HT-29 (cell line): ENCODE measurements at places on chromosomes 5 and 9.

DNA sequence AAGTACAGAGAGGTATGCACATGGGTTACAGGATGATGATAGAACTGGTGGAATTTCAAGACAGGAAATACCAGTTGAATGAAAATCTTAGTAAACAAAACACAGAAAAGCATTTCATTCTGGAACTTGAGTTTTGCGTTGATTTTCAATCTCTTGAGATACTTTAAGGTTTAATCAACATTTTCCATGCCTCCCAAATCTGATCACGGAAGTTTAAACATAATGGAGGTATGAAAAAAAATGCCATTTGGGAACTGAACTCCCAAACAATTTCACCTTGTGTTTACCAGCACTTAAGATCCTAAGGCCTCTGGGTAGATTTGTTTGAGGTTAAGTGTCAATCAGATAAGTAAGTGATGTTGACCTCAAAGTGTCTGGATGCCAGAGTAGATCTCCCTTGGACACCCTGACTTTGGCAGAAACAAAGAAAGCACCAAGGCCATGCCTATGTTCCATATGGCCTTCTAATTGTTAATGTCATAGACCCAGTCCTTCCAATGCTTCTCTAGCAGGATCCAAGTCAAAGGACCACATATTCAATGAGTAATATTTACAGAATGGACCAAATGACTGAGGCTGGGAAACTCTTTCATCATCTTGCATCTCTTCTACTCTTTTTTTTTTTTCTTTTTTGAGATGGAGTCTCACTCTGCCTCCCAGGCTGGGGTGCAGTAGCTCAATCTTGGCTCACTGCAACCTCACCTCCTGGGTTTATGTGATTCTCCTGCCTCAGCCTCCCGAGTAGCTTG is 216.9 kb downstream of the ARRDC3 start:
- no peak for DNase-seq

DNA sequence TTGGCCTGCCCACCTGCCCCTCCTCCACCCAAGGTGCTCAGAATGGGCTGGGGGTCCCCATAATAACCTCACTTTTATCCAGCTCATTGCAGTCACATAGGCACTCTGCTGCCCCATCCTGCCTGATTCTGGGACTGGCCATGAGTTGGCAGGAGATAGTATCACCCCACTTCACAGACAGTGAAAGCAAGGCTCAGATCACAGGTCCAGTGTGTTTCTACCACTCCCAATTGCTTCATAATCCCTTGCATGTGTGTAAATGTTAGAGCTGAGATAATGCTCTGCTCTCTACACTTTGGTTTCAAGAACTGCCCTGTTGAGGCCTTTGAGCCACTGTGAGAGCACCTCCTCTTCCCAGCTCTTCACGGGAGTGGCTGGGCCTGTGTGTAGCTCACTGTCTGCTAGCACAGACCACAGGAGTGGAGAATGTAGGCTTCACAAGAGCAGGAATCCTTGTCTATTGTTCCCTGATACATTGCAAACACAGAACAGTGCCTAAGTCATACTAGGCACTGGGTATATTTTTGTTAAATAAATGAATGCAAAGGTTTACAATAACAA is 8.4 kb downstream of the PCYOX1L start:
- no peak for DNase-seq

- peak; percentile 72 for DNase-seq
Observed at GRCh38 chr5:93621327-93621798, 38.3 kb downstream of the NR2F1 start.

DNA sequence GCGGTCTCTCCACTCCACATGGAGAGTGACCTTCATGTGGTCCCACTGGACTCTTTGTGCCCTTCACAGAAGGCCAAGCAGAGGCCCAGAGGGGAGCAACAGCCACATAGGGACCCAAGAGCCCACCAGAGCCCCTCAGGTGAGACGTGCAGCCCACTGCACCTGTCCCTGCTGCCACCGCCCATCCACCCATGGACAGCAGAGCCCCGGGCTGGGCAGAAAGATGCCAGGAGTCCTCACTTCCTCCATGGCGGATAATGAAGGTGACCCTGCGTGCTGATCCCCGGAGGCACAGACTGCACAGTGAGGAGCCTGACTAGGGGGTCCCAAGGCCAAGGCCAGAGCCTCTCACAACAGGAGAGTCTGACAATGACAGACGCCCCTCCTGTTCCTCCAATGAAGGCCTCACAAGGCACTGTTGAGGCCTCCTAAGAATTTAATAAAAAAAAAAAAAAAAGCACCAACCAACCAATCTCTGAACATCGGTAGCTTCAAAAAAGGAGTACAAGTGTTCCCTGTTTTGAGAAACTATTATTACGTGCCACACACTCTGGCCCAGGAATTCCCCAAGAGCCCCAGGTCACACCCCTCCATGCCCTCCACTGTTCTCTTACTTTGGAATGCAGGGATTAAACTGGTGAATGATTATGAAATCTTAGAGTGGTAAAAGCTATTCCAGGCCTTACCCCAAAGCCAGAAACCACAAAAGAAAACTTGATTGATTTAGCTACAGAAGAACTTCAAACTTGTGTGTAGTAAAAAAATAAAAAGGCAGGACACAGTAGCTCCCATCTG is 2.8 kb upstream of the PPP1R26 start:
- DNase-seq = no peak

DNA sequence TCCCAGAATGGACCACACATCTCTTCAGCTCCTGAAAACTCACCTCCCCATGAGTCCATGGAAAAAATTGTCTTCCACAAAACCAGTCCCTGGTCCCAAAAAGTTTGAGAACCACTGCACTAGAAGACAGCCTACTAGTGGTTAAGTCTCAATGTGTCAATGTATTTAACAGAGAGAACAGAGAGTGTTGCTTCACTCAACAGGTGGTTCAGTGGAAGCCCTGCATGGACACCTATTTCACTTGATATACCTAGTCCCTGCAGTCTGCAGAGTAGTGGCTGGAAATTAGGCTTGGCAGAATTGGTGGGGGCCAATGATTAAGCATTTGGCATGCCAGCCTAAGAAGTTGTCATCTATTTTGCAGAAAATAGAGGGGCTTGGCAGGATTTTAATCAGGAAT is 23.0 kb downstream of the IL7R start:
- DNase-seq = no peak

DNA sequence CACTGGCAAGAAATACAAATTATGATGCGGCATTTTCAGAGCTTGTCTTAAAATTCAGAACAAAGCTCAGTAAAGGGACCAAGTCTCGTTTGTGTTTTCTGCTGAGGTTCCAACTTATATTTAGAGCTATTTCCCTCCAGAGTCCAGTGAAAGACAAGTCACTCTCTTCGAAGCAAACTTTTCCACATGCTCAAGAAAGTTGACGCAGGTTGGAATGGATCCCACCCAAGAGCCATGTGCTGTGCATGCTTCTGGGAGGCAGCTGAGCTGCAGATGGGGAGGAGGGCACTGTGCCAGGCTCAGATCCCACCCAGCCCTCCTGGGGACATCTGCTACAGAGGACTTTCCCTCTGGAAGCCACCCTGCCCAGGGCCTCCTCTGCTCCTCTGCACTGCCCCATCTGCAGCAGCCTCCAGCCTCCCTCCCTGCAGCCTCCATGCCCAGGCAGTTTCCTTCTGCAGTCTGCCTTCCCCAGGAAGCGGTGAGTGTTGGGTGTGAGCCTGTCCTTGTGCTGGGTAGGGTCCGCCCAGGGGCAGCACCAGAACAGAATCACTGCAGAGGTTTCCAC is 75.3 kb downstream of the COL23A1 start:
- no peak for DNase-seq

- DNase-seq = no peak
Observed at GRCh38 chr5:131272307-131272706, 8.5 kb downstream of the CDC42SE2 start.

GRCh38 chr5:167503926-167504720 is 787.3 kb upstream of the WWC1 start:
- no peak for DNase-seq

GRCh38 chr9:135907006-135907430 is 328 bp downstream of the CAMSAP1 start:
- DNase-seq = peak; percentile 17

- no peak for DNase-seq
Observed at GRCh38 chr5:170571875-170572852, 68.3 kb downstream of the KCNIP1 start.

GRCh38 chr5:68411161-68411560 is 195.6 kb downstream of the PIK3R1 start:
- DNase-seq = no peak

DNA sequence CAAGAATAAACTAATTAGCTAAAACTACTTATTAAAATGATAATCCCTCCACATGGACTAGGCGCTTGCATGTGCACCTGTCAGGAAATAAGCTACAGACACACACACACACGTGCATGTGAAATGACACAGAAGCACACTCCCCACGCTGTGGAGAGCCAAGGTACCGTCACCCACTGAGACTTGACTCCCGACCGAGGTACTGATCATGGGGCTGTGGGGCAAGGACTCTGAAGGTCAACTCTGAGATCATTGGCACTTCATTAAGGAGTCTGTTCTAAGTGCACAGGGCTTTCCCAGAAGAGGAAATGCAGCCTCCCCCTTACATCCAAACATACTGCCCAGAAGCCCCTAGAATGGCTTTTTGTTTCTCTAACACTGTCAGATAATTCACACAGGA is 264.4 kb upstream of the WWC1 start:
- no peak for DNase-seq

DNA sequence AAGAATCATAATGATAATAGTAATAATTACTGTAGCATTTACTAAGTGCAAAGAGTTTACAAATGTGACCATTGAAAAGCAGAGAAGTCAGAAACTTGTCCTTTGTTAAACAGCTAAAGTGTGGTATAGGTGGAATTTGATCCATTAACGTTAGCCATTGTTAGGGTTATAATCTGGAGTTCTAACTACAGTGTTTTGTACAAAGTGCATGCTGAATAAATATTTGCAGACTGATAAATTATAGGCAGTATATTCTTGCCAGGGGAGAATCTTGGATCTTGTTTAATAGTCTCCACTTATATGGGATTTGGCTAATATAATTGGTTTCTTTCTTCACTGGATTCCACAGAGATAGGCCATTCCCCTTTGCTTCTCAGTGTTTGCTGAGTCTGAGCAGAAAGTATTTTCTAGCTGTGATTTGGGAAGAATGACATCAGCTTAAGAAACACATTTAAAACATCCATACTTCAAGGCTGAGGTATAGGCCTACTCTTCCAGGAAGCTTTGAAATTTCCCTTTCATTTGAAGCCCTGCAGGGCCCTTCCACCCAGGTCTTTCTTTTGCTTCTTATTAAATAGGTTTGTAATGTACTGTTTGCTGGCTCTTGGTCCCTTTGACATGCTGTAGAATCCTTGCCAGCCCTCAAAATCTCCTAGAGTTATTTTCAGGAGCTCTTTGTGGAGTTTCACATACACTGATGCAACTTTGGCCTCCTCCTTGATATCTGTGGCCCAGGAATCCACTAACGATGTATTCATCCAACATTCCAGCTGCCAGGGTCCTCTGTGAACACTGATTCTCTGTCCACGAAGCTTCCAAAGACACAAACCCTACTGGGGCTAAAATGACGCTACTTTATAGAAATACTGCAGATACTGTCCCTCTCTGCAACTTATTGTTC is 51.4 kb downstream of the ATP10B start:
- DNase-seq = no peak

GRCh38 chr5:36957953-36958537 is 81.5 kb downstream of the NIPBL start:
- no peak for DNase-seq

GRCh38 chr9:135785013-135785575 is 83.1 kb downstream of the KCNT1 start:
- DNase-seq = no peak

GRCh38 chr5:54013556-54014194 is 296.7 kb downstream of the ARL15 start:
- no peak for DNase-seq

DNA sequence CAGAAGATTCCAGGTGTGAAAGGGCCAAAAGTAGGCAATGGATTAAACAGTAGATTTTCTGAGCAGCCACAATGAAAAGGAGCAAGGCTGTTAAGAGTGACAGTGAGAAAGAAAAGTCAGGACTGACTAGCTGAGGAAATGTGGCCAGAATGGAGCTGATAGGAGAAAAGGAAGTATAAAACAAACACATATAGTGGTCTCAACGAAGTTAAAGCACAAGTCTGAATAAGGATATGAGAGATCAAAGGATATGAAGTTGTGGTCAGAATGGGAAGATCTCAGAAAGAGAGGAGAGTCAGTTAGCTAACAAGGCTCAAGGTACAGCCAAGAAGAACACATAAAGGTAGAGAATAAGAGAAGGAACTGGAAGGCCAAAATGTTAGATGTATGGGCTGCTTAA is 39.9 kb downstream of the FNIP1 start:
- no peak for DNase-seq

GRCh38 chr5:79236970-79237739 is 1.2 kb downstream of the JMY start:
- DNase-seq = peak; percentile 67

DNA sequence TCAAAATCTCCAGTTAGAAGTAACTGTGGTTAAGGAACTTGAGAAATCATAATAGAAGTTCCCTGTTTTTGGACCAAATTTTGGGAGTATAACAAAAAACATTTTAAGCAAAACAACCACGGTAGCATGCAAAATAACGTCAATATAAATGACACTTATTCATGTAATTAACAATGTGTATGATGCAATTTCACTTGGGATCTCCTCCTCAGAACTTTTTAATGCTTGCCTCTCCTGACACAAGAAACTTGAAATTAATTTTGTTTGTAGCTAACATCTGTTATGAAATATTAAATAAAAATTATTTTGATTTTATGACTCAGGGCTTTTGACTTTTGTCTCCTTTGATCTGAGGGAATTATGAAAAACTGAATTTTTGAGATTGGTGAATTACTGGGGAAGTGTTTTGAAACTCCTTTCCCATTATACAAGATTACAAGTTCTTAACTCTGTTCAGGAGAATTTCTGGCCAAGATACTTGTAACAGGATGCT is 149.7 kb downstream of the ATP10B start:
- DNase-seq = no peak

DNA sequence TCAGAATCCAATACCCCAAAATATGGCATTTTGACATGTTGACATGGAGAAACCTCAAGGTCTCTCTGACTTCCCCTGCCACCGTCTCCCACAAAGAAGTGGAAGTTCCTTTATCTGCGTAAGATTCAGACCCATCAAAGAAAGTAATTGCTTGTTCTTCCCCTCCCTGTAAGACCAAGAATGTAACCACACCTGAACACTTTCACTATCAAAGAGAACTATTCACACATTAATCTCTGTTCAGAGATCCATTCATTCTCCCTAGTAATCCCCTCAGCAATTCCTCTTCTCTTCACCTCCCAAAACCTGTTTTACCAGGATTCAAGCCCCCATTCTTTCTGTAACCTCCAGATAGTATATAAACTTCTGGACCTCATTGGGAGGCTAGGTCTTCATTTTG is 4.1 kb upstream of the SLC1A1 start:
- DNase-seq = no peak

DNA sequence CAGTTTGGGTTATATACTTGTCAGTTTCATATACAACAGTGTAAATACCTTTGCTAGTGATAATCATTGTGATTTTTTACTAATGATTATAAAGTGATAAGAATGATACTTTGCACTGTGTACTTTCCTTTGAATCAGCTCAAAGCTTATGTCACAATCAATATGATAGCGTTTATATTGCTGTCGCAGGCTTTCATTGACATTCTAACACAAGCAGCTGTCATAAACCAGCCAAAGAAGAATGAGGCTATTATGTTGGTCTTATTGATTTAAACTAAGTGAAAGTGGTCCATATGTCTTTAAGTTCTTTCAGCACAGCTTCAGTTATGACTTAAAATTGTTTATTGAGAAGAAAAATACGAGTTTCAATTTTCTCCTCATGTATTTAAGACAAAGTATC is 272.7 kb upstream of the RGMB start:
- no peak for DNase-seq
